ENCODE measurements at places on chromosomes 12 and 14.

GRCh38 chr14:27686137-27686536 lies 1080.5 kb upstream of the FOXG1 start:
- H3K4me3 ChIP-seq: no peak overlapping the region
- H3K27ac ChIP-seq: no peak overlapping the region
- H3K27me3 ChIP-seq: no peaks in the 10 kb centered on the region

DNA sequence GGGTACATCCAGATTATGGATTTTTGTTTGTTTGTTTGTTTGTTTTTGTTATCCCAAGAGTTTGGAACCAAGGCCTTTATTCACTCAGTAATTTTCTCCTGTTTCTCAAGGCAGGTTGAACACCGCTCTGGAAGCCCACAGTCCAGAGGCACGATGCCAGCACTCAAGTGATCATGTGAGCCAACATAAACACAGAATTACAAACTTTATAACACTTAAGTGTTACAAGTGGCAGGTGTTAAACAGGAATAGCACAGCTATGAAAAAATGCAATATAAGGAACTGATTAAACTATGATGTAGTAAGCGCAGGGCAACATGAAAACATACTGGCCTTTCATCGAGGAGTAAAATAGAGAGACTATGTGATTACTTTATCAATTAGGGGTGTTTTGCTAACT lies 1885.8 kb upstream of the SEL1L start:
- H3K27ac ChIP-seq: no peak overlapping the region
- no peak for DNase-seq
- no peaks in the 10 kb centered on the region for H3K4me1 ChIP-seq
- H3K27me3 ChIP-seq: no peaks in the 10 kb centered on the region
- no peak overlapping the region for H3K4me3 ChIP-seq
- no peaks in the 10 kb centered on the region for H3K36me3 ChIP-seq

- H3K4me1 ChIP-seq: no peaks in the 10 kb centered on the region
- no peak for DNase-seq
- H3K36me3 ChIP-seq: no peaks in the 10 kb centered on the region
- no peak overlapping the region for H3K4me3 ChIP-seq
These were observed 2.5 kb upstream of the CACNA2D4 start for GRCh38 chr12:1920971-1921370.

- no peak overlapping the region for H3K4me3 ChIP-seq
- no peak for DNase-seq
- no peaks in the 10 kb centered on the region for H3K4me1 ChIP-seq
These were observed 120.4 kb upstream of the LRIG3 start for GRCh38 chr12:59040656-59041055.

DNA sequence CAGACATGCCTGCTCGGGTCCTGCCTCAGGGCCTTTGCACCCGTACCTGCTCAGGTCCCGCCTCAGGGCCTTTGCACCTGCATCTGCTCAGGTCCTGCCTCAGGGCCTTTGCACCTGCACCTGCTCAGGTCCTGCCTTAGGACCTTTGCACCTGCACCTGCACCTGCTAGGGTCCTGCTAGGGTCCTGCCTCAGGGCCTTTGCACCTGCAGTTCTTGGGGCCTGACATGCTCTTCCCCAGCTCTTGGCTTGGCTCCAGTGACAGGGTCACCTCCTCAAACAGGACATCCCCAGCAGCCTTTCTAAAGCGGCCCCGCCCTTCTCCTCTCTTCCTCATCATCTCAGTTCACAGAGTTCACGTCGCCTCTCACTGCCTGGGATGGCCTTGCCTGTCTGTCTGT lies 54.9 kb upstream of the NCOR2 start:
- no peaks in the 10 kb centered on the region for H3K36me3 ChIP-seq
- H3K4me1 ChIP-seq: no peaks in the 10 kb centered on the region
- no peak overlapping the region for H3K27ac ChIP-seq
- H3K4me3 ChIP-seq: no peak overlapping the region
- no peaks in the 10 kb centered on the region for H3K27me3 ChIP-seq

GRCh38 chr12:46388427-46389021 lies 16.0 kb upstream of the SLC38A2 start:
- no peaks in the 10 kb centered on the region for H3K36me3 ChIP-seq
- peak overlapping the region; percentile 44 for H3K4me3 ChIP-seq
- peak overlapping the region; percentile 83 for H3K27ac ChIP-seq
- peaks cover 82% of the 10 kb centered on the region for H3K4me1 ChIP-seq
- peak; percentile 48 for DNase-seq

- H3K27ac ChIP-seq: no peak overlapping the region
- DNase-seq: no peak
- no peaks in the 10 kb centered on the region for H3K4me1 ChIP-seq
- H3K36me3 ChIP-seq: no peaks in the 10 kb centered on the region
- H3K4me3 ChIP-seq: no peak overlapping the region
- no peaks in the 10 kb centered on the region for H3K27me3 ChIP-seq
These were observed 13.4 kb downstream of the ZFHX2 start for GRCh38 chr14:23538050-23538718.

GRCh38 chr14:89660166-89660565 lies 243.1 kb upstream of the FOXN3 start:
- H3K4me3 ChIP-seq: no peak overlapping the region
- H3K27me3 ChIP-seq: no peaks in the 10 kb centered on the region
- no peaks in the 10 kb centered on the region for H3K4me1 ChIP-seq
- peak; percentile 16 for DNase-seq

GRCh38 chr12:67299926-67300325 lies 30.8 kb downstream of the CAND1 start:
- DNase-seq: no peak
- no peaks in the 10 kb centered on the region for H3K27me3 ChIP-seq
- peaks cover 23% of the 10 kb centered on the region for H3K36me3 ChIP-seq
- no peaks in the 10 kb centered on the region for H3K4me1 ChIP-seq
- no peak overlapping the region for H3K27ac ChIP-seq

DNA sequence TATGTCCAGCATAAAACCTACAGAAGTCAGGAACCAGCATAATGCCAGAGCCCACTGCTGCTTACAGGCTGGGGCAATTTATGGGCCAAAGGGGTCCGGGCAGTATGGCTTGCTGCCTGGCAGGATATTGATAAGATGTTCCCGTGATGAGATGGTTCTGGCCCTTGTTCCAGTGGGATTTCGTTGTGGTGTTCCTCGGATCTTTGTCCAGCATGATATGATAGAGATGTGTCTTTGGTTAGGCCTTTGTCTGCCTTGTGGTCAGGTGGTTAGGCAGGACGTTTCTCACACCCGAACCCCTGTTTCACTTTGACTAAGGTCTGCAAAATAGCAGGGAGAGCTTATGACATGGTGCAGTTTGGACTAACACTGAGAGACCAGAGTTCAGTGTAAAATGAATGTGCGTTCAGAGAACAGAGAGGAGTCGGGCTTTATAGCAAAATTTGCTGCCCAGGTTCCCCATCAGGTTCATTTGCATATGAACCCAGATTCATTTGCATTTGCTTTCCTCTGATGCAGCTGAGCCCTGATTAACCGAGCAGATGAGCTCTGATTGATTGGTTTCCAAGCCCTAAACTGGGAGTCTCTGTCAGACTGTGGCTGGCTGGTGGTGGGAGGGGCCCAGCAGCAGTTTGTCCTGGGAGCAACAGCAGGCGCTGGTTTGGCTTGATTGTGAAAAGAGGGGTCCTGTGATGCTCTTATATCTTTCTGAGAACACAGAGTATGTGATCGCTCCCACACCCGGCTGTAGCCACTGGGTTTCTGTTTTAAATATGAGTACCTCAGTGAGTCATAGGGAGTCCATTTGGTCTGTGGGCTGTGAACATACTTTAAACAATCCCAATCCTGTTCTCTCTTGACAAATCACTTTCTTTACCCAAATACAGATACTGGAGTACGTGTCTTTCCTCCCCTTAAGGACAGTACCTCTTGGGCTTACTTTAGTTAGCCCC lies 156.3 kb upstream of the PZP start:
- H3K36me3 ChIP-seq: no peaks in the 10 kb centered on the region
- H3K4me1 ChIP-seq: peaks cover 26% of the 10 kb centered on the region
- peak; percentile 75 for DNase-seq

DNA sequence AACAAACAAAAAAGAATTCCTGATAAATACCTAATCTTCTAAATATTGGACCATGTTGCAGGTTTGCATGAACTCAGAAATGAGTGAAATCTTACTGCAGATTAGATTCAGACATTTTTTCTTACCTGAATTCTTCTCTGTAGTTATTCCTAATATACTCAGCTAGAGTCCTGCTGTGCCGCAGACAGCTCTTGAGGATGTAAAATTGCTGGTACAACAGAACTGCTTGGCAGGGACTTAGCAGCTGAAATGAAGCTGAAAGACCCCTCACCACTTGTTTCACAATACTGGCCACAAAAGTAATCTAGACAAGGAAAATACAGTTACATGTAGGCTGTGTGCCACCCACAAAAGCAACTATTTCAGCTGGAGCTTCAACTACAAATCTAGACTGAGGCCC lies 48.3 kb upstream of the KICS2 start:
- H3K4me1 ChIP-seq: no peaks in the 10 kb centered on the region
- no peaks in the 10 kb centered on the region for H3K36me3 ChIP-seq
- DNase-seq: no peak
- no peak overlapping the region for H3K4me3 ChIP-seq
- H3K27me3 ChIP-seq: no peaks in the 10 kb centered on the region

DNA sequence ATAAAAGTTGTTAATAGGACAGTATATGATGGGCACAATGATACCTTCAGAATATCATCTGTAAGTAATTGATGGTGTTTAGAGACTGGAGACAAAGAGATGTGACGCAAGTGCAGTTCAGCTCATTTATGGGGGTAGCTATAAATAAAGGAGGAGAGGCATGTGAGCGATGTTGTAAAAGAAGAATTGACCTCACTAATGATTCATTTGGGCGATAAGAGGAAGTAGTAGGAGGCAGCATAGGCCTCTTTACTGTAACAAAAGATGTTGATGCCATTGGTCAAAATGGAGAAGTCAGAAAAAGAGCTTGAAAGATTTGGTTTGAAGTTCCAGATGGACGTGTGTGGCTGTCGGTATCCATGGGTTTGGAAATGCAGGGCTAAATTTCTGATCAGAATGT lies 70.0 kb downstream of the FLRT2 start:
- DNase-seq: no peak
- H3K27ac ChIP-seq: no peak overlapping the region
- no peaks in the 10 kb centered on the region for H3K4me1 ChIP-seq
- no peaks in the 10 kb centered on the region for H3K36me3 ChIP-seq
- H3K4me3 ChIP-seq: no peak overlapping the region

- DNase-seq: no peak
- H3K27ac ChIP-seq: no peak overlapping the region
- H3K4me1 ChIP-seq: peaks cover 3% of the 10 kb centered on the region
These were observed 38.1 kb upstream of the CAPRIN2 start for GRCh38 chr12:30792648-30793499.

- no peak overlapping the region for H3K4me3 ChIP-seq
- no peak for DNase-seq
- H3K27ac ChIP-seq: no peak overlapping the region
- H3K27me3 ChIP-seq: no peaks in the 10 kb centered on the region
- H3K36me3 ChIP-seq: no peaks in the 10 kb centered on the region
- H3K4me1 ChIP-seq: peaks cover 4% of the 10 kb centered on the region
These were observed 7.3 kb downstream of the SCYL2 start for GRCh38 chr12:100274291-100274690.

DNA sequence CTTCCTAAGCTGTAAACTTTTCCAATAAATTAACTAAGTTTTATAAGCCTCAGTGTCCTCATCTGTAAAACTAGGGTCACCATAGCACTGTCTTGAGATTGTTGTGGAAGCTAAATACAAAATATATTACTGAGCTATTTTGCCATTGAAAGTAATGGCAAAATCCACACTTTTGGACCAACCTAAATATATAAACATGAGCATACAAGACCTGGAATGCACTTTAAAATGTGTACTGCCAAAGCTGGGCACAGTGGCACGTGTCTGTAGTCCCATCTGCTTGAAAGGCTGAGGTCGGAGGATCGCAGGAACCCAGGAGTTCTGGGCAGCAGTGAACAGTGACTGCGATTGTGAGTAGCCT lies 29.8 kb upstream of the SINHCAF start:
- no peak overlapping the region for H3K4me3 ChIP-seq
- DNase-seq: no peak
- no peaks in the 10 kb centered on the region for H3K27me3 ChIP-seq
- no peak overlapping the region for H3K27ac ChIP-seq

- no peaks in the 10 kb centered on the region for H3K27me3 ChIP-seq
- H3K36me3 ChIP-seq: no peaks in the 10 kb centered on the region
- DNase-seq: peak; percentile 50
- H3K4me3 ChIP-seq: no peak overlapping the region
- H3K27ac ChIP-seq: peak overlapping the region; percentile 27
These were observed 111.0 kb upstream of the LRIG3 start for GRCh38 chr12:59031313-59031712.

GRCh38 chr14:73744874-73745529 lies 30.8 kb upstream of the PNMA1 start:
- H3K27ac ChIP-seq: peak overlapping the region; percentile 32
- no peak for DNase-seq
- no peaks in the 10 kb centered on the region for H3K36me3 ChIP-seq
- peaks cover 40% of the 10 kb centered on the region for H3K4me1 ChIP-seq

GRCh38 chr12:15839041-15839440 lies 43.1 kb upstream of the STRAP start:
- H3K36me3 ChIP-seq: no peaks in the 10 kb centered on the region
- no peak overlapping the region for H3K27ac ChIP-seq
- no peak overlapping the region for H3K4me3 ChIP-seq
- no peaks in the 10 kb centered on the region for H3K4me1 ChIP-seq

DNA sequence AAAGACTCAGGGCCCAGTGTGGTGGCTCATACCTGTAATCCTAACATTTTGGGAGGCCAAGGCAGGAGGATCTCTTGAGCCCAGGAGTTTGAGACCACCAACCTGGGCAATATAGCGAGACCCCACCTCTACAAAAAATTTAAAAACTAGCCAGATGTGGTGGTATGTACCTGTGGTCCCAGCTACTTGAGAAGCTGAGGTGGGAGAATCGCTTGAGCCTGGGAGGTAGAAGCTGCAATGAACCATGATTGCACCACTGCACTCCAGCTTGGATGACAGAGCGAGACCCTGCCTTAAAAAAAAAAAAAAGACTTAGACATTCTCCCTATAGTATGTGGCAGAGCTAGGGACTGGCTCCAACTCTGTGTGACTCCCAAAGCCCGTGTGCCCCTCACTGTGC lies 2.9 kb downstream of the UBE3B start:
- peaks cover 9% of the 10 kb centered on the region for H3K4me1 ChIP-seq
- DNase-seq: no peak
- no peaks in the 10 kb centered on the region for H3K36me3 ChIP-seq
- H3K27ac ChIP-seq: no peak overlapping the region
- H3K27me3 ChIP-seq: no peaks in the 10 kb centered on the region

GRCh38 chr14:100078997-100079725 lies 13.9 kb downstream of the EVL start:
- DNase-seq: peak; percentile 14
- H3K27ac ChIP-seq: no peak overlapping the region
- H3K4me3 ChIP-seq: no peak overlapping the region

DNA sequence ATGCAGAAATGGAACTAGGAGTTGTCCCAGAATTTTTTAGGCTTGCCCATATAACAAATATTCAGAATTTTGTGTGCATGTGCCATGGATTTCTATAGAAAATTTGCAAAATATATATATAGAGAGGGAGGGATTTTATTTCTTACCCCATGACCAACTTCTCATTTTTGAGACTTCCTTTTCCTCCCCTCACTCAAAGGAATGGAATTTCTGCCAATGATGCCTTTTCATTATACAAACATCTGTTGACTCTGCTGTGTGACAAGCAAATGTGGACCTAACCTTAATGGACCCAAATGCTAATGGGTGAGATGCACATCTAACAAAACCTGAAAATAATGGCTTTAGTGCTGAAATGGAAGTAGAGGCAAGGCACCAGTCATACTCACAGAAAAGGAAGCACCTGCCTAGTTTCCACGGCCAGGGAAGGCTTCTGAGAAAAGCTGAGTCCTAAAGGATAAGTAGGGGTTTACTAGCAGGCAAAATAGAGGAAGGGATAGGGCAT lies 3.6 kb upstream of the GNG2 start:
- H3K4me3 ChIP-seq: no peak overlapping the region
- DNase-seq: no peak
- no peaks in the 10 kb centered on the region for H3K36me3 ChIP-seq
- H3K4me1 ChIP-seq: no peaks in the 10 kb centered on the region
- H3K27ac ChIP-seq: no peak overlapping the region
